Left renal pelvis (tissue), 4 donors: ENCODE measurements at places on chromosomes 12 and 14. TPM values are rescaled to one million over a fixed set of nuclear protein-coding genes. Genes with fewer than 3 reads are reported as not detected.

Gene CELA1
- not detected for polyA plus RNA-seq

Gene PPP1R1A
- 54.6 TPM for polyA plus RNA-seq

Gene AKAP6
- 3.2 TPM for polyA plus RNA-seq

- DNase-seq: no peak
These were observed 33.3 kb upstream of the BEGAIN start for GRCh38 chr14:100620255-100621100.

- no peak for DNase-seq
These were observed 84.2 kb downstream of the GCH1 start for GRCh38 chr14:54818201-54819133.

DNA sequence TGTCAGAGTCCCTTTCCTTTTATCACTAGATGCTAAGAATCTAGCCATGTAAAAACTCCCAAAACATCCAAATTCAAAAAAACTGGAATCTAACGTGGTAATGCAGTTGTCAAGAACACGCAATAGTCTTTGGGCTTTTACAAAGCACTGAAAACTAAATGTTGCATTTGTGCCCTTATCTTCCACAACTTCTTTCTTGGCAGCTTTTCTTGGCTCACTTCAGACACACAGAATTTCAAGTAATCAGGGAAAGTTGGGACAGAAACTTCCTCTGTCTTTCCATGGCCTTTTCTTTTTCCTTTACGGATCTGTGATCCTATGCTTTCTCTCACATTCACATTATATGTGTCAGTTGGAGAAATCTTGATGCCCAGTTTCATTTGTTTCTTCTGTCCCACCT, 136.0 kb downstream of the CRADD start:
- no peak for DNase-seq

- no peak for DNase-seq
These were observed 1264.0 kb downstream of the TMEM121 start for GRCh38 chr14:106790189-106791036.

DNA sequence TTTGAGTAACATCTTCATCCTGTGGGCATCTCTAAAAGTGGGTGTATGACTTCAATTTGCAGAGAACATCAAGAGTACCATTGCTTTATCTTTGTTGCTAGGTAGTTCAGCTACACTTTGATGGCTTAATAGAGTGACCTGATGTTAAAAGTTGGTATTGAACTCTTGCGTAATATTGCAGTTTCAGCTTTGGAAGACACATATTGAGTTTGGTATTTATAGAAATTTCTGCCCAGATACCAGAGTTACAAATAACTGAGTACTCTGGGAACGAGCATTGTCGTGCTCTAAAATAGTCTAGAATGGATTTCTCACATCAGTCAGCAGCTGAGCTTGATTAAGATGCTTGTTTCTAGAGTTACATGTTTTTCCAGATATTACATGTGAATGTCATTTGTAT, 24.8 kb upstream of the AKAP5 start:
- no peak for DNase-seq

DNA sequence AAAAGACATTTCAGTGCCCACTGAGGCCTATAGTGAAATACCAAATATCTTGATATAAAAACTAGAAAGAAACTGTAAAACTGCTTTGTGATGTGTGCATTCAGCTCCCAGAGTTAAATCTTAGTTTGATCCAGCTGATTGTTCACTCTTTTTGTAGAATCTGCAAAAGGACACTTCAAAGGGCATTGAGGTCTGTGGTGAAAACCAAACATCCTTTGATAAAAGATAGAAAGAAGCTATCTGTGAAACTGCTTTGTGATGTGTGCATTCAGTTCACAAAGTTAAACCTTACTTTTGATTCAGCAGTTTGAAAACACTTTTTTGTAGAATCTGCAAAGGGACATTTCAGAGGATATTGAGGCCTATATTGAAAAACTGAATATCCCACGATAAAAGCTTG, 290.7 kb upstream of the ALG10B start:
- no peak for DNase-seq
